ENCODE measurements at places on chromosomes 6 and 20.
A peak's percentile ranks its signal among the peaks of the same experiment; 100 is the strongest.

DNA sequence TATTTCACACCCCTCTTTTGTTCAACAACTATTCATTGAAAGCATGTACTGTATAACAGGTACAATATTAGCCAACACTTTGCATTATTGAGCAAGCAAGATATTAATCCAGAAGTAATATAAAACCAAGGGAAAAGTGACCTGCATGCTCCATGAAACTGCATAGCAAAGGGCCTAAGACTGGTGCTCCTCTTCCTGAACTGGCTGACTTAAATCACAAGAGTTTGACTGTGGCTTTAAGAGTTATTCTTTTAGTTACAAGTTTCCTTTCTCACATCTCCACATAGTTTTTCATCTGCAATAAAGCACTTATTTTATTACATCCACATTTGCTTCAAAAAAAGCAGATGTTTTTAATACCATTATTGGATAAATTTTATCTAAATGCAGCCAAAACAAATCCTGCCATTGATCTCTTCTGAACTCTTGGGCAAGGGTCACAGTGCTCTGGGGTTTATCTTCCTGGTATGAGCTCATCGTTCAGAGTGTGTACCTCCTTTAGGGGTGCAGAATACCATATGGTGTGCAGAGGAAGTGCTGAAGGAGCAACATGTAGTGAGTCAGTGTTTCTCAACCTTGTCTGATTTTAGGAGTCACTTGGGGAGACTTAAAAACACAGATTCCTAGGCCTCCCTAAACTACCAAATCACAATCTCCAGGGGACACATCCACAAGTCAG, 1225.9 kb upstream of the MAP3K7 start:
- no peak for DNase-seq

DNA sequence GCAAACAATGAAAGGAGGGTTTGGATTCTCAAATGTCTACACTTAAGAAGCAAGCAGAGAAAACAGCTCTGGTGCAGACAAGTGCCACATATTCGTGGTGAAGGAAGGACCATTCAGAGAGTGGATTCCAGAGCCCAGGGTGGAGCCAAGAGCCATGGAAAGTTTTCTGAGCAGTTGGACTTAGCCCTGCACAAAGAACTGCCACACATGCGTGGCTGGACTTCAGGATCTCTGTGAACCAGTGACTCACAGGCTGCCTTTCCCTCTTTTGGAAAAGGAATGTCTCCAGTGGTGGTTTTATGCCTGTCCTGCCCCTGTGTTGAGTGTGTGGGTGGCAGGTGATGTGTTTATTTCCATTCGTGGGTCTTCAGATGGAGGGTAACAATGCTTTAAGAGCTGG, 489.5 kb downstream of the CDH26 start:
- no peak for DNase-seq

DNA sequence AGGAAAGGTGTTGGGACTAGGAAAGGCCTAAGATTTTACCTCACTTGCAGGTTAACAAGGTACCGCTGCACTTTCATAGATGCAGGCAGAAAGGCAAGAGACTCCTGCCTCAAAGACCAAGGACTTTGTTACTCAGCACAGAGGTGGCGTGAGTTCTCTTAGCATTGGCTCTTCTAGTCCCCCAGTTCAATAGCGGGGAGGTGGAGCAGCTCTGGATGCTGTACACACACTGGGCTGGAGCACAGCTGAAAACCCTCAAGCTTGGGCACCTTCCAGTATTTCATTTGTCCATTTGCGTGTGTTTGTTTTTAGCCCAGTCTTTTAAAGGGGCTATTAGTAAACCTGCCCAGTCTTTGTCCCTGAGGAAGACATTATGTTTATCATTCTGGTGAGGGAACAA, 345.2 kb downstream of the FARS2 start:
- DNase-seq: no peak

GRCh38 chr6:15020119-15020770, 225.6 kb upstream of the JARID2 start:
- no peak for DNase-seq

DNA sequence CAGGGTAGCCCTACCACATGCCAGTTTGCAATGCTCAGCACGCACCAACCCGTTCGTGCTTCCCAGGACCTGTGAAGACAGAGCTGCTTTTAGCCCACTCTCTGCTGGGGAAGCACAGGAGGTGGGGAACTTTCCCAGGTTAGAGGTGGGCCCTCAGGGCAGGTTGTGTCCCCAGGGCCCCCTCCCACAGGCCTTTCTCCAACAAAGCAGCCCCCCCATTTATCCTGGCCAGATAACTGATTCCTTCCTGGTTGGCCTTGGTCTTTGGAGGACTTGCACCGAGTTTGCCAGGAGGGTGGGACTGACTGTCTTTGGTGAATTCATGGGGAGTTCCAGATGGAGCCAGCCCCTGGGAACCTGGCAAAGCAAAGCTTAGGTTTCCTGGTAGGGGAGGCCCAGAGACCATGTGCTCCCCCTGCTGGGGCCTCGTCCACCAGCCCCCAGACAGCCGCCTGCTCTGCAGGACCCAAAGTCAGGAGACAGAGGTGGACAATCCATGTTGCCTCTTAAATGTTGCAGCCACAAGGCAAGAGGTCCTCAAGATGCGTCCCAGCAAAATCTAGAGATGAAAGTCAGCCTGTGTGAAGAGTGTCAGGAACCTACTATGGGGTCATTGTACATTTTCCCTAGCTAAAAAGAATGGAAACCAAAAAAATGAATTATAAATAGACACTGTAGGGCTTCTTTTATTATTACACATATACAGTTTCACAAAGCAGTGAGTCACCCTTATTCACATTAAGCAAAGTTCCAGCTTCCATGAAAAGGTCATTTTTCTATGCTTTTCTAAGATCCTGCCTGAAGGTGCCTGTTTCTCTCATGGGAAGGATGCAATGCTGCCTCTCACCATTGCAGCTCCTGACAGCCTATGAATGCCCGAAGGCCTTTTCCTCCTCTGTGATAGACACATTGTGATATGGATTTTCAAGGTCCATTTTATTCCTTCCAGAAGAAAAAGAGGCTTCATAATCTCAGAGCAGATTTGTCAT, 497.8 kb downstream of the PREX1 start:
- DNase-seq: peak; percentile 13

- DNase-seq: no peak
Observed at GRCh38 chr20:47263465-47264084, 92.9 kb downstream of the ZMYND8 start.

DNA sequence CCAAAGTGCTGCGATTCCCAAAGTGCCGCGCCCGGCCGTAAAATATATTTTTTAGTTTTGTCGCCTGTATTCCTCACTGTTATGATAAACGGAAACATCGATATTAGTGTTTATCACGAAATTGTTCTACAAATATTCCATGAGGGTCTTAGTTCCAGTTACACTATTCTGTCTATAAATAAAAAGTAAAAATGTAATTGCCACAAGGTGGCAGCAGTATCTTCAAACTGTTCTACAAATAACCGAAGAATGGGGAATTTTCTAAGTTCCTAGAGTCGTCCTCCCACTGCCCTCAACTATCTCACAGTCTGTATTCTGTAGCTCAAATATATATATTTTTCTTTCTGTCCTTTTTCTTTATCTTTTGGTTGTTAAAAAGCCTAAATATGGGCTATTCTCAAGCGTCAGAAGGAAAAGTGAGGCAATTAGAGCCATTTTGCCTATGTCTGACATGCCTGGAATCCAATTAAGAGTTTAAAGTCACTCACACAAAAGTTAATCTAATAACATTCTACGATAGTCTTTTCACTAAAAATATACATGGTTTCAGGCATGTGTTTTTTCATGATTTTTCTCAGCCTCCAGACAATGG, 14.2 kb upstream of the FAM162B start:
- peak; percentile 37 for DNase-seq

DNA sequence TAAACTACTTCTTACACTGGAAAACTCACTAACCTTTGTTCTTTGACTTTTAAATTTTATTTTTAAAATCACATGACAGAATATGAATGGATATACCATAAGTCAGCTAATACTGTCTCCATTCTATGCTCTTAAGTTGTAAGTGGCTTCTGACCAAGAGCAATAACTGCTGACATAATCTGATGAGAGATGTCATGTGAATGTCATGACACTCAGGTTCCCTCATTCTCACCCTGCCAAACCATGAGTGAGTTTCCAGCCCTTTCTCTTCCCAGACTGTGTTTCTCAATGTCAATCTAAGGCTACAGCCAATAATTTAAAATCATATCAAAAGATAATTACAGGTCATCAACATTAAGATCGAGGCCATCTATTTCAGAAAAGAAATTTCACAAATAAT, 39.7 kb downstream of the KIF16B start:
- no peak for DNase-seq

GRCh38 chr6:11478586-11478985, 59.0 kb upstream of the TMEM170B start:
- no peak for DNase-seq

DNA sequence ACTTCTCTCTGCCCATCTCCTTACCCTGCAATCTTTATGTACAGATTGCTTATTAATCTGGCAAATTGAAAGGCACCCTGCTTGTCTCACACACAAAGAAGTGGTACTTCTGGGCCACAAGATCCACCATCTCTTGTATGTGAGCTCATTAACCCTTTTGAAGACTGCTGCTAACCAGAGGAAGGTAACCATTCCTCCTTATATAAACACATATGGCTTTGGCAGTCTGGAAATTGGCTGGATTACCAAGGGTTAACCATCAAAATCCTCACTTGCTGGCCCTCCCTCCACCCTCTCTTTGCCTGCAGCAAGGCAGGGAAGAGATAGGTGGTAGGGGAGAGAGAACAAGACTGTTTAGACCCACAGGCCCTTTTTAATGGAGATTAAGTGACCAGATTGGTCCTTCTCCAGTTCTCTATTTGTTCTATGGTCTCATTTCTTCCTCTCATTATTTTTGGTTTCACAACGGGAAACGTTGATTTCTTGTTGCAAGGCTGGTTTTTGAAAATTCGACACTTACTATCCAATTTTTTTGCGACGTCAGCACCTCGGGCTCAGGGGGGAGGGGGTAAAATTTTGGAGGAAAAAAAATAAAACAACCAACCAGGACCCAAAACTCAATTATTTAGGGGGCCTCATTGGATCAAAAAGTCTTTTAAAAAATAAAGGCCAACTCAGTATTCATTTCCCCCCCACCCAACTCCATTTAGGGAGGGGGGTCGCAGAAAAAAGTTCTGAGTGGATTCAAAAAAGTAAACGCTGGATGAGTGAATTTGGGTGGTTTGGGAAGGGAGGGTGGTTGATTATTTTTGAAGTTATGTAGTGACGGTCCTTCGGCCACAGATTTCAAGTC, 859 bp downstream of the PPP1R10 start:
- peak; percentile 45 for DNase-seq

GRCh38 chr6:121438869-121439268, 3.4 kb downstream of the GJA1 start:
- no peak for DNase-seq

DNA sequence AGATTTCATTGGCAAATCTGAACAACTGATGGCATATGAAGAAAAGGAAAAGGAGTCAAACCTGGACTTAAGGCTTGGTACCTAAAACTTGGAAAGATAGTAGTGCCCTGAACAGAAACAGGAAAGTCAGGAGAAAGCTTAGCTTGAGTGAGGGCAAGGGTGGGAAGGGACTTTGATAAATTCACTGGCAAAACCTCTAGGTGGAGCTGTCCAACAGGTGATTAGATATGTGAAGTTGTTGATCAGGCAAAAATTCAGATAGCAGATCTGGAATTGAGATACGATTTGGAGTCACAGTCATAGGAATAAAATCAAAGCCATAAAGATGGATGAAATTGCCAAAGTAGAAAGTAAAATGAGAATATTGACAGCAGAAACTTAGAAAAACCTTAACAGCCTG, 16.1 kb upstream of the ZNF292 start:
- peak; percentile 61 for DNase-seq

DNA sequence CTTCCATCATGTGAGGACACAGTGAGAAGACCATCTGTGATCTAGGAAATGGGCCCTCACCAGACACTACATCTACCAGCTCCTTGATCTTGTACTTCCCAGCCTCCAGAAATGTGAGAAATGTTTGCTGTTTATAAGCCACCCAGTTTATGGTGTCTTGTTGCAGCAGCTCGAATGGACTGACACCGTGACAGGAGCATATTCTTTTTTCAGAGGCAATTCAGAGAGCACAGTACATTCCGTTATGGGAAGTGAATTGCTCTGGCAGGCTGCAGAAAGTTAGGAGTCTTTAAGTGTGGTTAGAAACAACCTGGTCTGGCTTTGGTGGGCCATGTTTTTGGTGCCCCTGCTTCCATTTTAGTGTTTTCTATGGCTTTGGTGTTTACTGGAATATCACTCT, 75.1 kb downstream of the FIG4 start:
- DNase-seq: no peak

GRCh38 chr20:21272279-21272678, 30.9 kb upstream of the XRN2 start:
- peak; percentile 9 for DNase-seq

DNA sequence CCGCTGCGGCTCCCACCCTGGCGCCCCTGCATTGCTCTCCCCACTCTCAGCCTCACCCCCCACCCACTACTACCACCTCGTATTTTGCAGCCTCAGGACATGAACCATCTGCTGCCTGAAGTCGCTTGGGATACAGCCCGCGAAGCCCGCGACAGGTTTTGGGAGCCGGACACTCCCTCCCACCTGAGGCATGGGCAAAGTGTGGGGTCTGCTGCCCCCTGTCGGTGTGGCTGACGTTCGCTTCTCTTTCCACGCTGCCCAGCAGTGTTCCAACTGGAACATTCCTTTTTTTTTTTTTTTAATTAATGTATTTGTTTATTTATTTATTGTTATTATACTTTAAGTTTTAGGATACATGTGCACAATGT, 15.3 kb upstream of the LPA start:
- no peak for DNase-seq

- no peak for DNase-seq
Observed at GRCh38 chr20:35700625-35701148, 1.5 kb downstream of the ROMO1 start.

GRCh38 chr6:38319256-38320212, 320.2 kb downstream of the BTBD9 start:
- DNase-seq: no peak

GRCh38 chr6:167856999-167857660, 30.4 kb downstream of the AFDN start:
- DNase-seq: peak; percentile 46

GRCh38 chr6:133274813-133275212, 33.7 kb downstream of the EYA4 start:
- no peak for DNase-seq

GRCh38 chr6:100768816-100769351, 112.2 kb downstream of the ASCC3 start:
- DNase-seq: no peak

GRCh38 chr6:1858196-1858595, 248.5 kb downstream of the FOXC1 start:
- DNase-seq: no peak

DNA sequence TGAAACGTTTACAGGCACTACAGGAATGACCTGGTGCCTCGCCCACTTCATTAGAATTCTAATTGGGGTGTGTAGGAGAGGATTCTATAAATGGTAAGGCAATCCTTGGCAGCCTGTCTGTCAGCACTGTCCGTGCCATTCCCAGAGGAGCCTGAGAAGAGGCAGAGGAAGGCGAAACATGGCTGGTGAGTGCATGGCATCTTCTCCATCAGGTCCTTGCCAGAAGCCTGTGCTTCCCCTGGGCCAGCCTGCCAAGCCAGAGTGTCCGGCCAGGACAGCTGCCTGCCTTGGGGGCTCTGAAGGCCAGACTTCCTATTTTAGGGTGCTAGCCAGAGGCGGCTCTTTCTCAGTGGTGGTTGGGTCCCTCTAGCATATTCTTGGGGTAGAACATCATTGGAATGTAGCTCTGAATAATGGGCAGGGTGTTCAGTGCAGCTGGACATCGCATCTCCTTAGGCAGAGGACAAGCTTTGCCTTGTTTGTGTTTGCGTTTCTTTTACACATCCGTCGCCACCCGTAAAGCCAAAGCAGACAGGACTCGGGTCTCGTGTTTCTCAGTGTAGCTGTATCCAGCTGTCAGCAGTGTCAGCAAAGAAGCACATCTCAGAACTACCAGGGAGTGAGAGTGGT, at the start of gene TGM3:
Gene TGM3 (plus strand): TSS at position 116 of the 630 bp plus-strand sequence. CDS start 63 bp downstream, at position 179.
- DNase-seq: no peak

Measured in EL (cell line).